ENCODE measurements at places on chromosomes 2 and 18. TPM values are rescaled to one million over a fixed set of nuclear protein-coding genes. Genes with fewer than 3 reads are reported as not detected.

The C2orf72 gene
- 0.02 TPM for polyA plus RNA-seq

- no peak for DNase-seq
These were observed 36.0 kb downstream of the SMAD7 start for GRCh38 chr18:48914581-48915251.

The GNLY gene
- polyA plus RNA-seq = not detected

DNA sequence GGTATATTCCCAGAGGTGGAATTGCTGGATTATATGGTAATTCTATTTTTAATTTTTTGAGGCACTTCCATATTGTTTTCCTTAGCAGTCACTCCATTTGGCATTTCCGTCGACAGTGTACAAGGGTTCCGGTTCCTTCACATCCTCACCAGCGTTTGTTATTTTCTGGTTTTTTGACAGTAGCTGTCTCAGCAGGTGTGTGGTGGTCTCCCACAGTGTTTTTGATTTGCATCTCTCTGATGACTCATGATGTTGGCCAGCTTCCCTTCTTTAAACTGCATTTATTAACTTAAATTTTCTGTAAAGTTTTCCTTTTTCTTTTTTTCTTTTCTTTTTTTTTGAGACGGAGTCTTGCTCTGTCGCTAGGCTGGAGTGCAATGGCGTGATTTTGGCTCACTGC, 19.7 kb downstream of the SH3BP4 start:
- DNase-seq = no peak

DNA sequence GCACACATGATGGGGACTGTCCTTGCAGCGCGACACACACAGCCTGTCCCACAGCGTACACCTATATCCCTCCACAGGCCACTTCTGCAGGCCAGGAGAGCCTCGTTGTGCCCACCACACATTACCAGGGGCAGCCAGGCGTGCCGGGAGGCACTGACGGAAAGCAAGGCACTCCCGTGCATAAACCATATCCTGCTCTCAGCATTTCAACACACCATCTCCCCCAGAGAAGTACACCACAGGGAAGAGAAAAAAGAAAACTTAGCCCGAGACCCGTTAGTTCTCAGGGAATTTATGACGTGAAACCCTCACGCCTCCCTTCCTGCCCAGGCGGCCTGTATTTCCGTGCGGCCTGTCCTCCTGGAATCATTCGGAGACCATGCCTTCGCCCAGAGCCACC, 24.6 kb upstream of the SALL3 start:
- DNase-seq = no peak

The RGPD3 gene
- 0.07 TPM for polyA plus RNA-seq

DNA sequence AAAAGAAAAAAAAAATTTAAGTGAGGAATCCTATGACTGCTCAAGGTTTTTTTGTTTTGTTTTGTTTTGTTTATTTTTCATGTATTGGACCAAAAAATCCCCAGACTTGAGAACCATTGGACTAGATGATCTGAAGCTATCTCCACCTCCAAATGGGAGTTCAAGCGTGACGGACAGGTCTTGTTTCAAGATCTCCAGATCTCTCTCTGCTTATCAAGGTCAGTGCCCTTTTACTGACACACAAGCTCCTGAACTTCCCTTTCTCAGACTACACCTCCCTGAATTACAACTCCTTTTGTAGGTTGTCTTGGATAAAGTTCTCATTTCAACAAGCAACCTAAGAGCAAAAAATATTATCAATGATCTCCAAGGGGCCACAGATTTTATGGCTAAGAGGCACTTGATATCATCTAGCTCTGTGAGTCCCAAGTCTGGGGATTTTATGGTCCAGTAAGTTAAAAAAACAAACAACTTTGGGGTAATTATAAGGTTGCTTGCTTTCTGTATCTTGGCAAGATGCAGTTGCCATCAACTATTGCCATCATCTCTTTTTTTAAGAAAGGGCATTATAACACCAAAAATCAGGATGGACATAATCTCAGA, 396.0 kb upstream of the ATP5MC3 start:
- no peak for DNase-seq

DNA sequence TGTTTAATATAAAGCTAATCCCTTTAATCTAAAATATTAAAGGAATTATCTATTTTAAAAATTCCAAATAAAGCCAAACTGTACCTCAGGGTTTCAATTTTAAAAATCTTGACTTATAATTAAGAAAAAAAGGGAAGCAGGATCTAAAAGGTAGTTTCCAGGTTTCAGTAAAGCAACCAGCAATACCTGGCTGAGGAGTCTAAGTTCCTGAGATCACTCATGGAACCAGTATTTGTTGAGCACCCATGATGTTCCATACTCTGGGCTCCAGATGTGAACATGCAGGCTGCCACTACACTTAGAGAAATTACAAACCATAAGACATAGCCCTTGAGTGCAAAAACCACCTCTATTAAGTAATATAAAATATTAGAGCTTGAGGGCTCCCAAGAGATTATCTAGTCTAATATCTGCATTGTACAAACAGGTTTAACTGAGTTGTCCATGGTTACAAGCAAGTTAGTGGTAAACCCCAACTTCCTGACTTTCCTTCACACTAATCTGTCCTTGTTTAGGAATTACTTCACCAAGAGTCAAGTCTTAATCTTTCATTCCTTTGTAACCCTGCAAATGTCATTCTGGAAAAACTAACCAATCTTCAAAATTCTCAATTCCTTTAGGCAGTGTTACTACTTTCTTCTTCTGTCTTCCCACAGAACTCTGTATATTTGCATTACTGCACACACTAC, 49.2 kb downstream of the CLASP1 start:
- DNase-seq = no peak

GRCh38 chr2:28643911-28644334, 107.7 kb upstream of the PPP1CB start:
- no peak for DNase-seq

The MOGAT1 gene
- polyA plus RNA-seq = not detected

DNA sequence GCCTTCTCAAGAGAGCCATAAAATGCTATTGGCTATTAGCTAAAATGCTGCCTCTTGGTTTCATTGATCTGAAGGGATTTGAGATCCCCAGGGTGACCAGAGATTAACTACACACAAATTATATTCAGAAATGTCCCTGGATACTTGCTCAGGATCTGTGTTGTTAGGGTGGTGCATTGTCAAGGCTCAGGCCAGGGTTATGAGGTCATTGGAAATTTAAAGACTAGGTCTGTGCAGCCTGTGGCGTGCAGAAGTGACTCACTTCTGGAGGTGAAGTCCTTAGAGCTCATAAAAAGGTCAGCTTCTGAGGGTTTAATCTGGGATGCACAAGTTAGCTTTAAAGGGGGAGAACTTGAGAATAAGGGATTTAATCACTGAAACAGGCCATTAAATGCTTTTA, 23.5 kb downstream of the LRRTM1 start:
- DNase-seq = no peak
